ENCODE measurements at places on chromosomes 12 and 14.

DNA sequence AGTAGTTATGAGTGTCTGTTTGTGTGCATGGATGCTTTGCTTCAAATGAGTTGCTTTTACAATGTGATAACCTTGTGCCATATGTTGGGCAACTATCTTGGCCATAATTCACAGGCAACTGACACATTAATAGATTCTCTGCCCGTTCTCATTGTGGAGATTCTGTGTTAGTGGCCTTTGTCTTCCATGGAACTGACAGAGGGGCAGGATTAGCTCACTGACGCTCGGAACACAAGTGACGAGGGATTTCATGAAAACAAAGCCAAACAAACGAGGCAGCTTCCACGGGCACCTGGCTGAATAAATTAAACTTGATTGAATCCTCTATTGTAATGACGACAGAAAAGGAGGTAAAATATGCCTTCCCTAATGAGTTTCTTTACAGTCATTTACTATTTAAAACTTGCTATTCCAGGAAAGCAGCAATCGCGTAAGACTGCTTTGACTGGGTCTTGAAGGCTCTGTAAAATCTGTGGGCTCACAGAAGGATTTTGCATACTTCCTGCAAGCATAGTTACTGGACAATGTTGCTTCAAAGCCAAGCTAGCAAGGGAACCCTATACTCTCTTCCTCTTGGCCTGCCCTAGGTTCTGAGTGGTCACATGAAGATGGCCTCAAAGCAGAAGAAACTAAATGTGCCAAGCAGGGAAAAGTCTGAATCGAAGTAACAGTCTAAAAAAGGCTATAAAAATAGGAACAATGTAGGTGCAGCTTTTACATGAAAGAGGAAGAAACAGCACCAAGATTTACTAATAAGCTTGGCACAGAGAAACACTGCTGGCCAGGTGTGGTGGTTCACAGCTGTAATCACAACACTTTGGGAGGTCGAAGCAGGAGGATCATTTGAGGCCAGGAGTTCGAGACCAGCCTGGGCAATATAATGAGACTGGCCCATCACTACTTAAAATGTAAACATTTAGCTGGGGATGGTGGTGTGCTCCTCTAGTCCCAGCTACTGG, 28.1 kb upstream of the SINHCAF start:
- DNase-seq, result no peak

DNA sequence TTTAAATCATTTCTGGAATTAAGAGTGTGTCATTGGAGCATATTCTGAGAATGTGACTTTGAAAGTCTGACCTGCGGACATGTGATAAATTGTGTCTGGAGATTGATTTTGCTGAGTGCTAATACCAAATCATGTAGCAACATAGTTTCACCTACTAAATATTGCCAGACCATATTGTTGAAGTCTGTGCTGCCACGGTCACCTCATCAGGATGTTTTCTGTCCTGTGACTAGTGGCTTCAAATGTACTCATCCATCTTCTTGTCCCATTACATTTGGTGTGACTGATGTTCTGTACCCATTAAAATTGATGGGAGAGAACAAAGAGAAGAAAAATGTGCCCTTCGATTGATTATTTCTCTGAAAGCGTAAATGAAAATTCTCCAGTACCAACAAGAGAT, 265.3 kb downstream of the PDZRN4 start:
- no peak for DNase-seq

GRCh38 chr12:42704810-42705401, 115.4 kb upstream of the PRICKLE1 start:
- no peak for DNase-seq

GRCh38 chr14:94581127-94581999, at the start of gene SERPINA5:
TSS of gene SERPINA5 (plus strand) at chr14:94581426. CDS start at chr14:94587363, 5,937 bp downstream.
- peak; percentile 34 for DNase-seq

GRCh38 chr12:103930034-103930786, at the start of gene HSP90B1:
TSS of gene HSP90B1 (plus strand) at chr12:103930410. CDS start at chr12:103930516, 106 bp downstream.
- peak; percentile 92 for DNase-seq

DNA sequence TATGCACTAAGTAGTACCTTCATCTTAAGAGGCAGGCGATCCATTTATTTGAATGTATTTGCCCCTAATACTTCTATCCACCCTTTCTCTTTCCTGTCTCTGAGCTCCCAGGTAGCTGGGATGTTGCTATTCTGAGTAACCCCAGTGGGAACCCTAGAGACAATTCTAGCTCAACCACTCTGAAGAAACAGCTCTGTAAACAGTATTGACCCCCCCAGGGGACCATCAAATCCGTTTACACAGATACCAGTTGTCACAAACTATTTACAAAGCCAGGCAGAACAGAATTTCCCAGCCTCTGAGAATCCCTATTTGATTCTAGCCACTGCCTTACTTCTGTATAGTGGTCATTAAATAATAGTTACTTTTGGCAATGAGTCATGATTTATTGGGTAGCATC, 64.9 kb downstream of the MIPOL1 start:
- no peak for DNase-seq

- DNase-seq, result no peak
These were observed 2.2 kb upstream of the ZFP36L1 start for GRCh38 chr14:68794851-68795596.

GRCh38 chr12:21547437-21547836, 21.3 kb downstream of the SPX start:
- no peak for DNase-seq

GRCh38 chr12:124369055-124369826, 74.3 kb downstream of the RFLNA start:
- peak; percentile 85 for DNase-seq

DNA sequence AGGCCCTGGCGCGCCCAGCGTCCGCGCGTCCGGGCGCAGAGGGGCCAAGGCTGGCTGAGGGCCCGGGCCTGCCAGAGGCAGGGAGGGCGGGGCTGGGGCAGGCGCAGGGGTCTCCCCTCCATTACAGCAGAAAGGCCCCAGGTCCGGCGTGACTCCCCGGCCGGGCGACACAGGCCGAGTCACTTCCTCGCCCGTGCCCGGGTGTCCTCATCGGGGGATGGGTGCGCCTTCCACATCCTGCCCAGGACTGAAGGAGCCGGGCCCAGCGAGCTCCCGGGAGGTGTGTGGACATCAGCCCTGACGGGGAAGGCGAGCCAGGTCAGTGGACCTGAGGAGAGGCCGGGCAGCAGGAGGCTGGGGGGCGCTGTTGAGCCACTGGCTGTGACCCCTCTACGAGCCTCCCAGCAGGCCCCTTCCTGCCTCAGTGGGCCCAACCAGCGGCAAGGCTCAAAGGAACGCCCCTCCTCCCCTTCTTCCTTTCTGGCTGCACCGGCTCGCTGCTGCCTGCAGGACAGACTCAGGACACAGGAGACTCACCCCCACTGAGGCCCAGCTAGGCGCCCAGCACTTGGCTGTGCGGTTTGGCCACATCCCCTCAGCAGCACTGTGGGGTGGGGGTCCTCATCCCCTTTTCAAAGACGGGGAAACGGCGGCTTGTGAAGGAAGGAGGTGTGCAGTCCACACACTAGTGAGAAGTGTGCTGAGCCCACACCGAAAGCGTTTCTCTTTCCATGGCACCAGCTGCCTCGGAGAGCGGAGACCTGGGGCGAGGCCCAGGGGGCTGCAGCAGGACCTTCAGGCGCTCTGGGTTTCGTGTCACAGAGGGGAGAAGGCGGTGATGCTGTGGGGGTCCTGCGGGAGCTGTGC, 606 bp downstream of the TNFAIP2 start:
- DNase-seq, result peak; percentile 66

- no peak for DNase-seq
These were observed 303.1 kb downstream of the VRK1 start for GRCh38 chr14:97100306-97100705.

GRCh38 chr12:40331886-40332285, 107.1 kb downstream of the LRRK2 start:
- no peak for DNase-seq

GRCh38 chr12:97597031-97597751, 134.6 kb downstream of the RMST start:
- DNase-seq, result no peak

DNA sequence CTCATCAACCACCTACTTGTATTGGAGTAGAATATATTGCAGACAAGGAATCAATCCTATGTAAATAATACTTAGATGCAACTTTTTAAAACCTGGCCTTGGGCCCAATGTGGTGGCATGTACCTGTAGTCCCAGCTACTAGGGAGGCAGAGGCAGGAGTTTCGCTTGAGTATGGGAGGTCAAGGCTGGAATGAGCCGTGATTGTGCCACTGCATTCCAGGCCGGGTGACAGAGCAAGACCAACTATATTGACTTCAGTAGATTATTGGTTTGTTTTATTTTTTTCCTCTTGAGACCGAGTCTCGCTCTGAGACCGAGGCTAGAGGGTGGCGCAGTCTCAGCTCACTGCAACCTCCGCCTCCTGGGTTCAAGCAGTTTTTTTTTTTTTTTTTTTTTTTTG, 3.6 kb downstream of the LARP4 start:
- DNase-seq, result no peak

- DNase-seq, result peak; percentile 67
These were observed 36.2 kb downstream of the SYNE3 start for GRCh38 chr14:95480109-95480886.

DNA sequence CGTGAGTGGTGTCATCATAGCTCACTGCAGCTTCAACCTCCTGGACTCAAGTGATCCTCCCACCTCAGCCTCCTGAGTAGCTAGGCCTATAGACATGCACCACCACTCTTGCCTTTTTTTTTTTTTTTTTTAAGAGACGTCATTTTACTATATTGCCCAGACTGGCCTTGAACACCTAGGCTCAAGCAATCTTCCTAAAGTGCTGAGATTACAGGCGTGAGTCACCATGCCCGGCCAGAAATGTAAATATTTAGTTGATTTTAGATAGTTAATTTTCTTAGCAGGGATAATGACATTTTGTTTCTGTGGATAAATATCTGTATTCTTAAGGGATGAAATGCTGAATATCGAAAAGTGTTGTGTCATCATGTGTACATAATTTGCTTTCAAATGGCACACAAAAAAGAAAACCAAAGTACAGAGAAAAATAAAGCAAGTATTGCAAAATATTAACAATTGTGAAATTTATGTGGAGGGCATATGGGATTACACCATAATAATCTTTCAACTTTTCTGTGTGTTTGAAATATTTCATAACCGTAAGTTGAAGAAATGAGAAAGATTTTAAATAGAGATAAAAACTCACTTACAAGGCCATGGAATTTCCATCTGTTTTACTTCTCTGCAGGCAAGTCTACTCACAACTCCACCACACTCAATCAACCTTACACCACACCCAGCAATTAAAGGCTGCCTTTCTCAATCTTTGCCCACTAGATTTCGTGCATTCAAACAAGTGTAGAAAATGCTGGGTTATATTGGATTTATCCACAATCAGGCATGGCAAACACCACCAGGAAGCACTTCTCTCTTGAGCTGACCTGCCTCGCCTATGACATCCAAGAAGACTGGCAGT, 93.7 kb downstream of the SPTSSA start:
- no peak for DNase-seq

DNA sequence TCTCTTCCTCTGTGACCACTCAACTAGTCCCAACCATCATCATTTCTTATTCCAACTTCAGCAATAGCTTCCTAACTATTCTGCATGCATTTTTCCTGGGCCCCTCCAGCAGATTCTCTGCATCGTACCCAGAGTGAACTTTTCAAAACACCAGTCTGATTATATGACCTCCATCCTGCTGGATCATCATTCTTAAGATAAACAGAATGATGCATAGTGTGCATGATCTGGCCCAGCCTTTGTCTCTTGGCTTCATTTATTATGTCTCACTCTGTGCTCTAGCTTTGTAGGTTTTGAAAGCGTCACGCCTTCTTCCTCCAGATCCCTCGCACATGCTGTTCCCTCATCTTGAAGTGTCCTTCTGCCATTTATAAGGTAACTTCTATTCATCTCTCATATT, 46.3 kb upstream of the SLC38A4 start:
- no peak for DNase-seq

GRCh38 chr12:13534242-13534641, 337.7 kb downstream of the EMP1 start:
- DNase-seq, result no peak

- no peak for DNase-seq
These were observed 47.3 kb downstream of the PRKAB1 start for GRCh38 chr12:119715268-119715620.

- DNase-seq, result peak; percentile 3
These were observed 4.2 kb upstream of the ASPG start for GRCh38 chr14:104081261-104081835.

GRCh38 chr14:79986251-79986650, 225.1 kb downstream of the DIO2 start:
- DNase-seq, result no peak

- no peak for DNase-seq
These were observed 360 bp upstream of the SLC35F4 start for GRCh38 chr14:57866199-57866705.

- DNase-seq, result no peak
These were observed 6.6 kb upstream of the CYP46A1 start for GRCh38 chr14:99677231-99678140.

DNA sequence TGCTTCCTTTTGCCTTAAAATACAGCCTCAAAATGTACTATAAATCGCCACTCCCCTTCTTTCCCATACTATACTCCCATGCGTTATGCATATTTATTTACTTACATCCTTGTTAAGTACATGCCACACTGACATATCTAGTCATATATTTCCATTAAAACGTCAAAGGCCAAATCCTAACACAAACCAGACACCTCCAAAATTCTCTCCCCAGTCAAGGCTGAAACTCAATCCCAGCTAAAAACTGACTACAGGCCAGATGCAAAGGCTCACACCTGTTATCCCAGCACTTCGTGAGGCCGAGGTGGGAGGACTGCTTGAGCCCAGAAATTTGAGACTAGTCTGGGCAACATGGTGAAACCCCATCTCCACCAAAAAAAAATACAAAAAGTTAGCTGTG, 5.7 kb upstream of the CAND1 start:
- DNase-seq, result no peak
